Breast epithelium (tissue), 4 donors: ENCODE measurements at places on chromosomes 5 and 9.

GRCh38 chr5:91591076-91591475, 208.0 kb upstream of the ARRDC3 start:
- no peaks in the 10 kb centered on the region for H3K4me1 ChIP-seq
- no peaks in the 10 kb centered on the region for H3K27me3 ChIP-seq
- no peak for DNase-seq
- no peaks in the 10 kb centered on the region for H3K36me3 ChIP-seq

DNA sequence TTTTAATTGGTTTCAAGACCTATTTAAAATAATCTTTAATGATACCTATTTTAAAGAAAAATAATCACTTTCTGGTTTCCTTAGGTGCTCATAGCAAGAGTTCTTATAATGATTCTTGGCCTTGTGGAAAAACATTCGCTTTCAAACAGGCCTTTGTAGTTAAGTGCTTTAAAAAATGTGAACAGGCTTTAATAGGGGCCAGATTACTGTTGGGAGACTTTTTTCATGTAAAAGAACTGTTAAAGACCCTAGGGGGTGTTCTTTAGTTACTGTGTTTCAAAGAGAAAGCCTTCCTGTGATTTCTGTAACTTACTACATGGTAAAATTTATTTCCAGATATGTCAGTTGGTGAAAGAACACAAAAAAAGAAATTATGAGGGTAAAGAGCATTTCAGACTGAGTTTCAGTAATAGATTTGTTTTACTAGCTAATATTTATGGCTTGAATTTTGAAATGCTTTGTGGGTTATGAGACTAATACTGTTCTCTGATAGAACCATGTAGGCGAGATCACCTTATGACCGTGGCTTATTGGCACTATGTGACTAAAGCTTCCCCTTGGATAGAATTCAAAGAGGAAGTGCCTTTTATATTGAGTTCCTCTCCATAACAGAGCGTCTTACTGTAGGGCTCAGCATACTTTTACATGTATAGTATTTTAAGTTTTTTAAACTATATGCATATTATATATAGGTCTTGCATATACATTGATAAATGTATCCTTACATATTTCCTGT, 70.7 kb downstream of the CSNK1G3 start:
- no peaks in the 10 kb centered on the region for H3K36me3 ChIP-seq
- DNase-seq, result no peak
- no peaks in the 10 kb centered on the region for H3K27me3 ChIP-seq
- no peaks in the 10 kb centered on the region for H3K4me1 ChIP-seq

DNA sequence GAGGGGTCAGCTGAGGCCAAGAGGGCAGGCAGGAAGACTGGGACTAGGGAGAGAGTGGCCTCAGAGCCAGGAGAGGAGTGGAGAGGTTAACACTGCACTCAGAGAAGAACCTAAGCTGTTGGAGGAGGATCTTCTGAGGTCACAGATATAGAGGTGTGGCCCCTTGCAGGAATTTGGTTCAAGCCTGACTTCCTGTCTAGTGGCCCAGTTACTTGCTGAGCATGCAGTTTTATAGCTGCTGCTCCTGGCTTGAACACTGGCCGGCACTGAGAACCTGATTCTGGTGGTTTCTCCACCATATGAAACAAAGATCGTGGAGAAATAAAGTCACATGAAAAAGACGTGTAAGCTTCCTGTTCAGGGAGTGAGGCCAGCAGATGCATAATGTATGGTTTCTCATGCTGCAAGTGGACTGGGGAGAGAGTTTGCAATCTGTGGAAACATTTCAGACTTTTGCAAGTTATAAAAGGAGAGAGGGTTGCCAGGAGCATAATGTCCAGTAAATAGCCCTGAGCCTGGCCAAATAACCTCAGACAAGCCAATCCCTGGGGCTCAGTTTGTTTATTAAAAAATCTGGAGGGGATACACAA, 82.6 kb downstream of the GALNT10 start:
- peak overlapping the region; percentile 68 for H3K27ac ChIP-seq
- H3K4me3 ChIP-seq, result no peak overlapping the region
- H3K4me1 ChIP-seq, result no peaks in the 10 kb centered on the region

- DNase-seq, result no peak
- no peak overlapping the region for H3K27ac ChIP-seq
- peak overlapping the region; percentile 50 for H3K4me3 ChIP-seq
- no peaks in the 10 kb centered on the region for H3K36me3 ChIP-seq
- H3K27me3 ChIP-seq, result peaks cover 31% of the 10 kb centered on the region
Measured at GRCh38 chr5:115815006-115815692, 1.3 kb downstream of the CDO1 start.

DNA sequence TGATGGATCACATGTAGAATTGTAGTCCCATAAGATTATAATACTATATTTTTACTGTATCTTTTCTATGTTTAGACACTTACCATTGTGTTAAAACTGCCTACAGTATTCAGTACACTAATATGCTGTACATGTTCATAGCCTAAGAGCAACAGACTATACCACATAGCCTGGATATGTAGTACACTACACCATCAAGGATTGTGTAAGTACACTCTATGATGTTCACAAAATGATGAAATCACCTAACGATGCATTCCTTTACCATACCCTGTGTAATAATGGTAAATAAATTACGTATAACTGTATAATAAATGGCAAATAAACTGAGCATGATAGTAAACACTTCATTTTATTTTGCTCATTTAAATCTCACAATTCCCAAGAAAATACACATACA, 60.3 kb downstream of the RICTOR start:
- no peak overlapping the region for H3K4me3 ChIP-seq
- H3K36me3 ChIP-seq, result no peaks in the 10 kb centered on the region
- H3K4me1 ChIP-seq, result no peaks in the 10 kb centered on the region
- no peak for DNase-seq

DNA sequence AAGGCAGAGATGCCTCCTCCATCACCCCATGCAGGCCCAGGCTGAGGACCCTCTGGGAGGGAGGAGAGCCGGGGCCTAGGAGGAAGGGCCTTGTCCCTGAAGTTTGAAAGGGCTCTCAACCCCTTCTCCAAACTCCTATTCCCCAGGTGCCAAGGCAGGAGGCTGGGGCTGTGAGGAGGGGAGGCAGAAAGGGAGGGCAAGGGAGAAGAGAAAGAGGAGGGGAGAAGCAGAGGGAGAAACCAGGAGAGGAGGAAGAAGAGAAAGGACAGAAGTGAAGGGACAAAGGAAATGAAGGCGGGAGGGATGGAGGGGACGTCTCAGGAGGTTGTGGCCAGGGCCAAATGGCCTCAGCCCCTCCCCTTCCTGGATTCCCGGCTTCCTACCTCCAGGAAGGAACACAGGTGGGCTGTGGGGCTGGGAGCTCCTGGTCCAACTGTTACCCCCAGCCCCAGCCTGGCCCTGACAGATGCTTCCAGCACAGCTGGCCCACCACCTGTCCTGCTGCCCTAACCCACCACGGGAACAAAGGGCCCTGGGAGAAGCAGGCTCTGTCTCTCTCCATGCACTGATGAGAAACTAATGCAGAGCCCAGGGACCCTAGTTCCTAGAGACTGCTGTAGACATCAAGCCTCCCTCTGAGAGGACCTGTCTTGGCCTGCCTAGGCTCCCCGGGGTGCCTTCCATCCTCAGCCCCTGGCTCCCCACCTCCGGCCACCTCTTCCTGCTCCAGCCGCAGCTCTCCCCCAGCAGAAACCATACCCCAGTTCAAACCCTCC, 3.5 kb downstream of the DBN1 start:
- DNase-seq, result no peak
- H3K27ac ChIP-seq, result peak overlapping the region; percentile 36
- H3K4me3 ChIP-seq, result no peak overlapping the region
- no peaks in the 10 kb centered on the region for H3K27me3 ChIP-seq
- H3K4me1 ChIP-seq, result peaks cover 14% of the 10 kb centered on the region

DNA sequence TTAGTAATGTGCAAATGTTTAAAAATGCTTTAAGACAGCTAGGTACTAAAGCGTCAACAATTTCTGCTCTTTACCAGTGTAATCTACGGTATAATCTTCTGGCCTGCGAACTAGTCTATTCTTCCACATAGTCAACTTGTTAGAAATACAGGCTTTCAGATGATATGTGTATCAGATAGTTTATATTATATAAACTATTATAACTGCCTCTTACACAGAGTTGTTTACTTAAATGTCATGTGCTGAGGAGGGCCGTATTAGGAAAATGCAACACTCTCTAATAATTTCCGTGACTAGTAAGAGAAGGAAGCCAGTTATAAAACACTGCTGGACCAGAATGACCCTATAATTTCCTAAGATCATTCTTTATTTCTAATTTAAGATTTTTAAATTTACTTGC, 63.6 kb downstream of the WDR41 start:
- no peak for DNase-seq
- no peaks in the 10 kb centered on the region for H3K36me3 ChIP-seq
- no peak overlapping the region for H3K27ac ChIP-seq
- H3K4me3 ChIP-seq, result no peak overlapping the region

- no peaks in the 10 kb centered on the region for H3K36me3 ChIP-seq
- H3K4me3 ChIP-seq, result no peak overlapping the region
- H3K27me3 ChIP-seq, result no peaks in the 10 kb centered on the region
- peak overlapping the region; percentile 9 for H3K27ac ChIP-seq
- DNase-seq, result no peak
- H3K4me1 ChIP-seq, result no peaks in the 10 kb centered on the region
Measured at GRCh38 chr5:170614720-170615119, 110.9 kb downstream of the KCNIP1 start.

- no peaks in the 10 kb centered on the region for H3K36me3 ChIP-seq
- H3K4me1 ChIP-seq, result no peaks in the 10 kb centered on the region
- H3K4me3 ChIP-seq, result no peak overlapping the region
- H3K27me3 ChIP-seq, result no peaks in the 10 kb centered on the region
- DNase-seq, result no peak
Measured at GRCh38 chr5:17123010-17123409, 94.4 kb upstream of the BASP1 start.

DNA sequence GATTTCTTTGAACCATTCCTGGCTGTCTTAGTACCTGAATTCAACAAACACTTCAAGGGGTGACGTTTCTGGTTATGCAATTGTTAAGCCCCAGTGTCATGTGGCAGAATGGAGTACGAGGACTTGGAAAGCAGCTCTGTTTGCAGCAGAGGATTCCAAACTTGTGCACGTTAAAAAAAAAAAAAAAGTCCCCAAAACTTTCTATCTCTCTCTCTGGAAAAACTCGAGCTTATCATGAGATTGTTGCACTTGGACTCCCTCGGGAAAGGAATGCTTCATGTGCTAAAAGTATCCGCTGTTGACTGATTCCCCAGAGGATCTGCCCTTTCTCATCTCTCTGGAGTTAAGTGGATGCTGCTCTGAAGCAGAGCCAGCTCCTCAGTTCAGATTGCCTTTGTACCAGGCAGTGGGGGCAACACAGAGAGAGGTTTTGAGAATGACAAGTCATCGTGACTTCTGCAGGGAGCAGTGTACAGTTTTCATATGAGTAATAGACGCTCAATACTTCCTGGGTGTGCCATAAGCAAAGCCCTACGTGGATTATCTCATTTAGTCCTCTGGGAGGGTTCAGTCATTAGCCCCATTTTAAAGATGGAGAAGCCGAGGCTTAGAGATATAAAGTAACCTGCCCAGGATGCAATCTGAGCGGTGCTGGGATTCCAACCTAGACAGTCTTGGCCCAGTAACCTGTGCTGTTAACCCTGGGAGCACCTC, 28.1 kb downstream of the TMOD1 start:
- H3K27ac ChIP-seq, result peak overlapping the region; percentile 64
- H3K27me3 ChIP-seq, result no peaks in the 10 kb centered on the region
- peaks cover 6% of the 10 kb centered on the region for H3K4me1 ChIP-seq

DNA sequence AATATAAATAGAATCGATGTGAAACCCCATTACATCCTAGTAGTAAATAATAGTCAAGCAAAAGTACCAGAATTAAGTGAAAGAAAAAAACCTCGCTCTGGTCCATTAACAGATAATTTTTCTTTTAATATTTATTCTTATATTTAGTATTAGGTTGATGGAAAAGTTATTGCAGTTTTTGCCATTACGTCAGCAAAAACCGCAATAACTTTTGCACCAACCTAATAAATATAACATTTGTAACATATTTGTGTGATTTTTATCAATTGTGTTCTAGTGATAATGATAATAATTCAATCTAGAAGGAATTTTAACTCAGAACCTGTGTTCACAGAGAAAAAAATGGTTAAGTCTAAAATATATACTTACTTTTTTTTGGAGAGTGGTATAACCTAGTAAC, 16.1 kb downstream of the RORB start:
- H3K36me3 ChIP-seq, result no peaks in the 10 kb centered on the region
- no peaks in the 10 kb centered on the region for H3K4me1 ChIP-seq
- no peak for DNase-seq
- no peaks in the 10 kb centered on the region for H3K27me3 ChIP-seq
- H3K4me3 ChIP-seq, result no peak overlapping the region
- H3K27ac ChIP-seq, result no peak overlapping the region

DNA sequence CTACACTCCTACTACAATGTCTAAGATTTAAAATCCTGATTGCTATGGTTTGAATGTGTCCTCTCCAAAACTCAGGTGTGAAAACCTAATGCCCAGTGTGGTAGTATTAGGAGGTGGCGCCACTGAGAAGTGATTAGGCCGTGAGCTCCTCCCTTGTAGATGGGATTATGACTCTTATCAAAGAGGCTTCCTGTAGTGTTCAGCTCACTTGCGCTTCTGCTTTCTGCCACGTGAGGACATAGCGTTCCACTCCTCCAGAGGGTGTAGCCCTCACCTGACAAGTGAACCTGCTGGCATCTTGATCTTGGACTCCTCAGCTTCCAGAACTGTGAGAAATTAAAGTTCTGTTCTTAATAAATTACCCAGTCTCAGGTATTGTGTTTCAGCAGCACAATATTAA, 33.0 kb upstream of the WHRN start:
- no peaks in the 10 kb centered on the region for H3K4me1 ChIP-seq
- no peak overlapping the region for H3K27ac ChIP-seq
- no peaks in the 10 kb centered on the region for H3K36me3 ChIP-seq
- DNase-seq, result no peak
- H3K27me3 ChIP-seq, result no peaks in the 10 kb centered on the region
- H3K4me3 ChIP-seq, result no peak overlapping the region

DNA sequence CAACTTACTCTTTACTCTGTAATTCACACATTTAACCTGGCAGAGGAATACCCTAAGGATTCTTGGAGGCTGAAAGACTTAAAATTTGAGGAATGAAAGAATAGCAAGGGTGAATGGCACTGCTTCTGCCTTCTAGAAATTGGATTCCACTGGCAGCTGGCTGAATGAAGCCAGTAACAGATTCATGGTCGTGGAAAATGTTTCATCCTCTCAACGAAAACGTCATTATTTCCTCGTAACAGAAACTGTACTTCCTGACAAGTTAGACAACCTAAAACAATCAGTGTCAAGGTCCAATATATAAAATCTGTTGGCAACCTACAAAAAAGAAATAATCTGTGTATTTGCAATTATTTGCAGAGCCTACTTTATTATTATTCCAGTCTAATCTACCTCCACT, 39.7 kb downstream of the BNC2 start:
- no peaks in the 10 kb centered on the region for H3K4me1 ChIP-seq
- H3K4me3 ChIP-seq, result no peak overlapping the region
- no peaks in the 10 kb centered on the region for H3K36me3 ChIP-seq
- no peaks in the 10 kb centered on the region for H3K27me3 ChIP-seq
- H3K27ac ChIP-seq, result no peak overlapping the region

GRCh38 chr9:91758491-91758981, 191.5 kb downstream of the ROR2 start:
- H3K4me3 ChIP-seq, result no peak overlapping the region
- H3K27me3 ChIP-seq, result no peaks in the 10 kb centered on the region
- peak overlapping the region; percentile 25 for H3K27ac ChIP-seq
- H3K4me1 ChIP-seq, result no peaks in the 10 kb centered on the region
- H3K36me3 ChIP-seq, result no peaks in the 10 kb centered on the region
